ENCODE measurements at places on chromosomes 7 and 10.
A peak's percentile ranks its signal among the peaks of the same experiment; 100 is the strongest.

- DNase-seq, result no peak
Measured at GRCh38 chr7:50973814-50974213, 191.1 kb upstream of the GRB10 start.

DNA sequence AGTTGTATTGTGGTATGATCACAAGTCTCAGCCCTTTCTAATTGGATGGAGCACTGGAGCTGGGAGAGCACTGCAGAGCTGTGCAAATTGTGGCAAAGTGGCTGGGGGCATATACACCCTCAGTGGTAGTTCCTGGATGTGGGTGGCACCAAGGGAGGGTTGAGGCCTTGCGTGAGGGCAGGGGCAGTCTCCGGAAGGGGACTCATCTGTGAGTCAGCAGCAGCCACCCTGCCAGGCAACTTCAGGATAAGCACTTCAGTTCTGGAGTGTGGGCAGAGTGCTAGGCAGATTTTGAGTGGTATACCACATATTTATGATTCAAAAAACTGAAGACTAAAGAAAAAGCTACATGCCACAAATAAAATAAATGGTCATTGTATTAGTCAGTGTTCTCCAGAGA is 210.5 kb downstream of the ETV1 start:
- DNase-seq, result no peak

DNA sequence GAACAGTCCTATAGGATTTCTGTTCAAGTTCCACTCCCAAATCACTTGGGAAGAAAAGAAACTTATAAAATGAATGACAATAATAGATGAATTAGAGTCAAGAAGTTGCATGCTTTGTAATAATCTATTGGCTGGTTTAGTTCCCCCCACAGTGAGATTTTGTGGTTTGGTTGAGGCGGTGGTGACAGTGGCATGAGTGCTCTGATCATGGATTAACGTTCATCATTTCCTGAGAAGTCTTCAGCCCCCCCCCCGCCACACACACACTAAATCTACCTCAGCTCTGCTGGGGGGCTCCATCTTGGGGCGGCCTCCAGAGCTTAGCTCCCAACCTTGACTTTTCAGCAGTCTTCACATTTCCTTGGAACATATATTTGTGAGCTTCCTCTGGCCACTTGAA is 121.7 kb downstream of the ABCA13 start:
- no peak for DNase-seq

GRCh38 chr7:139650429-139651100 is 127.1 kb downstream of the CLEC2L start:
- DNase-seq, result no peak

GRCh38 chr7:152336754-152337368 is 98.9 kb downstream of the KMT2C start:
- peak; percentile 71 for DNase-seq

DNA sequence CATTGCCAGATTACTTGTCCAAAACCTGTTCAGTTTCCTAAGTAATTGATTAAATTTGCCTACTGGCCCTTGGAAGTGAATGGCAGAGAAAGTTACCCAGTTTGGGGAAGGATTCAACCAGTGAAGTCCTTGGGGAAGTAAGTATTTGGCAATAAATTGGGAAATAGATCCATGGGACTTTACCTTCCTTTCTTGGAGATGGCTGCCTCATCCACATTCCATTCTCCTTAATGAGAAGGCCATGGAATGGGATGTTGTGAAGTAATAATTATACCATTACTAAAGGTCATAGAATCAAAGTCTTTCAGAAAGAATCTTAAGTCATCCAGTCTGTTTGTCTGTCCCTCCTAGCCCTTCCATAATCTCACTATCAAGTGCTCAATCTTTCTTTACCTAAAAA is 4.5 kb upstream of the COPG2 start:
- no peak for DNase-seq

DNA sequence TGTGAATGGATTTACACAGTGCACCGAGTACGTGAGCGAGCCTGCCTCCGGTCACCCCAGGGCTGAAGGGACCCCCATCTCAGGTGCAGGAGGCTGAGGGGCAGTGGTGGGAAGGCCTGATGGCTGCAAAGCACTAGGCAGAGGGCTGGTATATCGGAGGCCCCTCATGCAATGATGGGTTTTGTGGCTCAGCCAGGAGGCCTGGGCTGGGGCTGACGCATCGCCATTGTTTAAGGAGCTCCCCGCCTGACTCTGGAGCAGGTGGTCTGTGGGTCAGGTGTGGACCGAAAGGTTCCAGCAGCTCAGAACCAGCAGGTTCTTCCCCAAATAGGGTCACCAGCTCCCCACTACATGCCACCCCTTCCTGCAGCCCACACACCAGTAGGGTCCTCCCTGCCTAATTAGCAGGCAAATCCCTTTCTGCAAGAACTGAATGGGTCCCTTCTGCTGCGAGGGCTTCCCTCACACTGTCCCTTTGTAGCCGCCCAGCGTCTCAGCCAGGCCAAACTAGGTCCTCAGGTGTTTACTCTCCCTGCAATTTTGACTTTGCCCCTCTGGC is 33.0 kb downstream of the OAT start:
- no peak for DNase-seq

DNA sequence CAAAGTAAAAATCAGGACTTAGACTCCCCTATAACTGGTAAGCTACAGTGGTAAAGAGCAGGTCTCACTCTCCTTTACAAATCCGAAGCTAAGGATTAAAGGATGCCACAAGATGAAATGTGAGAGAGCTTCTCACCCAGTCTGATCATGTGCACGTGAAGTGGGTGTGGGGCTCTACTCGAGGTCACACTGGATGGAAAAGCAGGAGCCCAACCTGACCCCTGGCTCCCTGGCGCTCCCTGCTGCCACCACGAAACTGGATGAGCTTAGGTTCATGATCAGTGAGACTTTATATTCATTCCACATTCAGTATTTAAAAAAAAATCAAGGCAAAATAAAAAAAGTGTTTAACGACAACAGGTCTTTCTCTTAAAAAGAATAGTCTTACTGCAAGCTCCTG is 21.7 kb upstream of the FOXI2 start:
- DNase-seq, result no peak

GRCh38 chr10:88379575-88379974 is 203.5 kb downstream of the RNLS start:
- DNase-seq, result peak; percentile 93

- DNase-seq, result peak; percentile 40
Measured at GRCh38 chr7:70193514-70193913, 595.2 kb downstream of the AUTS2 start.

DNA sequence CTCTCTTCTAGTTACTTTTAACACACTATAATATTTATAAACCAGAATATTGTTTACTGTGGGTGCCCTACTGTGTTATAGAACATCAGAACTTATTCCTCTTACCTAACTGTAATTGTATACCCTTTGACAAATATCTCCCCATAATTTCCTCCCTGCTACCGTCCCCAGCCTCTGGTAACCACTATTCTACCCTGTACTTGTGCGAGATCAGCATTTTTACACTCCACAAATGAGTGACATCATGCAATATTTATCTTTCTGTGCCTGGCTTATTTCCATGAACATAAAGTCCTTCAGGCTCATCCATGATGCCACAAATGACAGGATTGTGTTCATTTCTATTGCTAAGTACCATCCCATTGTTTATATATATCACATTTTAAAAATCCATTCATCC is 139.8 kb upstream of the RSU1 start:
- no peak for DNase-seq

- DNase-seq, result peak; percentile 60
Measured at GRCh38 chr10:79137826-79138225, 69.1 kb downstream of the ZMIZ1 start.

- no peak for DNase-seq
Measured at GRCh38 chr7:99013266-99014112, 130.4 kb downstream of the SMURF1 start.

GRCh38 chr10:82887488-82887887 is 1012.5 kb downstream of the NRG3 start:
- DNase-seq, result no peak

DNA sequence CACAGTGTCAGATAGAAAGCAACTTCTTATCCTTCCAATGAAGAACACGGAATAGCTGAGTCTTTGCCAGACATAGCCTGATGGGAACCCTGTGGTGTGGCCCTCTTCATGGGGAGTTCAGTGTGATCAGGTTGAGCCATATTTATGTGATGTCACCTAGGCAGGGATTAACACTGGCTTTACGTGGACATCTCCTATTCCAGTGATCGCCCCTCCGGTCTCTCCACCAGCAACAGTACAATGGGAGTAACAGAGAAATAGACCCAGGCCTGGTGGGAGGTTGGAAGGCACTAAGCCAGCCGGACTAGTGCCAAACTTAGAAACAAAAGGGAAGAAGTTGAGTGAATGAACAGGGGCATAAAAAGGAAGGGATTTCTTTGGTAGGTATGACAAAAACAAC is 358.1 kb downstream of the PRPF18 start:
- peak; percentile 48 for DNase-seq

DNA sequence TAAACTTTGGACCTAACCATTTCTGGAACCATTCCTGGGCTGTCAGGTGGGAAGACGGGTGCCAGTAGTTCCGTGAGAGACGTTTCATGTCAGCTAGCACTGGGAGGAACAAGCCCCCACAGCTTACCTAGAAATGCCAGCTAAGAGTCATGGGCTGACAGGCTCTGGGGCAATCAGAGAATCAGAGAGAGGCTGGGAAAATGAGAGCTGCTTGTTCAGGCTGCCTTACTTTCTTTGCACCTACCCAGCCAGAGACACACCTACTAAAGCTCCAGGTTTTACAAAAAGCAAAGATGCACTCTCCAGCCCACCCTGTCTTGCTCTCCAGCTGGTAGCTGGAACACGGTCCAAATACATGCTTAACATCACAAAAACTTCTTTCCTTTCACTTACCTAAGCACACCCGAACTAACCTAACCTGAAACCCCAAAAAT is 688 bp downstream of the PTN start:
- peak; percentile 4 for DNase-seq

DNA sequence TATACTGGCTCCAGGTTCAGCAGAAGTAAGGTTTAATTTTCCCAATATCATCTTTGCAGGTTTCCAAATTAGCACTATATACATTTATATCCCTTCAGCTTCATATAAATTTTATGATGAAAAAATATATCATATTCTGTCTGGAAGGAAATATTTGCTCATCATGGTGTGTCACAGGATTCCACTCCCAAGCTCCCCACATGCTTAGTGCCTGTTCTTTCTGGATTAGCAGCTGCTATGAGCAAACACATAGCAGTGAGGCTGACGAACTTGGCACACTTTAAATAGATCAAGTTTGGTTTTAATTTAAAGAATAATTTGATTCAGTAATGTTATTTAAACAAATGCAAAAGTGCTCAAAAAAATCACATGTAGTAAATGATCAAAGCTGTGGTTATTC is 251.9 kb downstream of the AGMO start:
- DNase-seq, result peak; percentile 59

DNA sequence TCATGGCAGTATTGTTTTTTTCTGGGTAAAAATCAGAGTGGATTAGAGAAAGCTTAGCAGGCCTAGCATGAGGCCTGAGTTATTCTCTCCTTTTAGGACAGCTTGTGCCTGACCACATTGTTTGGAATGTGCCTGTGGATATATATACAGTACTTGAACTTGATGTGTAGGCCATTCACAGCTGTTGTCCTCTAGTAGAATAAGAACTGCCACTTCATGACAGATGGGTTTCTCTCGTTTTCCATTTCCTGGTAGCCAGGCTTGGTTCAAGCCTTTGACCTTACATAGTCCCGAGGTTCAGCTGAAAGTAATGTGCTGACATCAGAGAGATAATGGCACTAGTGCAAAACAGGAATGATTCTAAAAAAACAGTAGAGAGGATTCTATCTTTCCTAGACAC is 473.9 kb downstream of the AUTS2 start:
- peak; percentile 61 for DNase-seq

- DNase-seq, result no peak
Measured at GRCh38 chr10:11357439-11357838, 254.0 kb downstream of the USP6NL start.

DNA sequence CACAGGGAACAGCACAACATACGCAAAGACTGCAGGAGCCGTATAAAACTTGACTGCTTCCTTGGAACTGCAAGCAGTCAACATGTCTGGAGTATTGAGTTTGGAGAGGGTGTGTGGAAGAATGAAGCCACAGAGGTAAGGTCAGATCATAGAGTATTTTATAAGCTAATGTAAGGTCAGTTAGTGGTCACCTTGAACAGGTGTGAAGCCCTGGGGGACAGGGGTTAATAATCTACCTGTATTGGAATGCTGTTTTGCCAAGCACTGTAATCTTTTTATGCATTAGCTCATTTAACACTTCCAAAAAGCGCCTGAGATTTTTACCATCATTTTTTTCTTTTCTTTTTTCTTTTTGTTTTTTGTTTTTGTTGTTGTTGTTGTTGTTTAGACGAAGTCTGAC is 23.1 kb downstream of the PLAU start:
- no peak for DNase-seq

GRCh38 chr10:62911210-62911963 is 95.2 kb upstream of the EGR2 start:
- DNase-seq, result no peak

- no peak for DNase-seq
Measured at GRCh38 chr10:123146013-123146893, 1.7 kb upstream of the HMX2 start.

DNA sequence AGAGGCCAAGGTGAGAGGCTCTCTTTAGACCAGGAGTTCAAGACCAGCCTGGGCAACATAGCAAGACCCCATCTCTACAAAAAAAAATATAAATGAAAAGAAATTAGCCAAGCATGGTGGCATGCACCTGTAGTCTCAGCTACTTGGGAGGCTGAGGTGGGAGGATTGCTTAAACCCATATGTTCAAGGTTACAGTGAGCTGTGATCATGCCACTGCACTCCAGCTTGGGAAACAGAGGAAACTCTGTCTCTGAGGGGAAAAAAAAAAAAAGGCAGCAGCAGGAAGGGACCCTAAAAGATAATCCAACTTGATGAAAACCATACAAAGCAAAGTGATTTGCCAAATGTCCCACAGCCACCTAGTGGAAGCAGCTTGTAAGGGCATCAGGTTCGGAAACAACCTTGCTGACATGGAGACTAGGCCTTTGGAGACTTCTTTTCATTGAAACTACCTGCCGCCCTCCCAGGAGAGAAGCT is 15.6 kb upstream of the PBLD start:
- peak; percentile 78 for DNase-seq

GRCh38 chr7:150845421-150845861 is 6.9 kb upstream of the AOC1 start:
- no peak for DNase-seq

GRCh38 chr10:85080934-85081333 is 752.5 kb downstream of the CCSER2 start:
- no peak for DNase-seq

DNA sequence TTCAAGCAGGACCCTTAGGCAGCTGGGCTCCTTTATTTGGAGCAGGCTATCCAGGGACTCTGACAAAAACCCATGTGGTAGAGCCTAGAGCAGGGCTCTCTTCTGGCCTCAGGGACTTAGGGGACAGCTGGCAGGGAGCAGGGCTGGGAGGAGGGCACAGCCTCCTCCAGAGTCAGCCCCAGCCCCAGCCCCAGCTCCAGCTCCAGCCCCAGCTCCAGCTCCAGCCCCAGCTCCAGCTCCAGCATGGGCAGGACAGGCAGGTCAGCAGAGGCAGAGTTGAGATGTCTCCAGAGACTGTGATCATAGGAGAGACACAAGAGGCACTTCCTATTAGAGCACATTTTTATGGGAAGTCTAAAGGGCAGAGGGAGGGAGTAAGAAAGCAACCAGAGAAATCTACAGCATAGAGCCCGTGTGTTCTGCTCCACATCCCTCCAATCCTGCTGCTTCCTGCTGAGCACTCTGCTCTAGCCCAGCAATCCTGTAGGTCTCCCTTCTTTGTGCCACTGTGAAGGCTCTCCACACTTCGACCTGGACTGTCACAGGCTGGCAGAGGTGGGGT is 13.3 kb upstream of the C10orf53 start:
- DNase-seq, result no peak

Measured in choroid plexus epithelial cell (primary cell).